ENCODE measurements at places on chromosomes 6 and 20.

DNA sequence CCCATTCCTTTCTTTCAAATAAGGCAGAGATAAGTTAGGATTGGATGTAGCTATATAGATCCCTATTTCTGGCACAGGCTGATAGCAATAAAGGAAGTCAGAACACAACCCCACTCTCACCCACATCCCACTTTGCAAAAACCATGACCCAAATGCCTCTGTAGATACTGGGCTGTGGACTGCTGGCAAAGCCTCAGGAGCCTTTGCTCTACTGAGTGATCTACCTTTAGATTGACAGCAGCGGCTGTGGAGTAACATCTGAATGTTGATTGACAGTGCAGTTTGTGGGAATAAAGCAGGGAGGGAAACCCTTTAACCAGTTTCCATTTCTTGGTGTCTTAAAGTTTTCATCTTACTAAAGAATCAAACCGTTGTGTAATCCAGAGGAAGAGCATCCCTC lies 6.7 kb upstream of the TMEM30A start:
- DNase-seq = no peak

DNA sequence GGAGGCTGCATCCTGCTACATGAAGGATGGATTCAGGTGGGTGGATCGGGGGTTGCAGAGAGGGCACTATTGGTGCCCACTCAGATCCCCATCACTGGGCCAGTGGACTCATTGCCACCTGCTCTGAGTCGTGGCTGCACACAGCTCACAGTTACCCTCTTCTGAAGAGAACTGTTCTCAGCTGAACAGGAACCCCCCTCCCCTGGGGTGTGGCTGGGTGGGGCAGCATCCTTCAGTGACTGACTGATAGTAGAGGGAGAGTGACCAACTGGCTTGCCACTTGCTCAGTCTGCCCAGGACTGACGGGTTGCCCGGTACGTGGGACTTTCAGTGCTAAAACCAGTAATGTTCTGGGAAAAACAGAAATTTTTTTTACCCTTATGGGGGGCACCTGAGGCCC lies 494.0 kb upstream of the CHD6 start:
- no peak for DNase-seq

DNA sequence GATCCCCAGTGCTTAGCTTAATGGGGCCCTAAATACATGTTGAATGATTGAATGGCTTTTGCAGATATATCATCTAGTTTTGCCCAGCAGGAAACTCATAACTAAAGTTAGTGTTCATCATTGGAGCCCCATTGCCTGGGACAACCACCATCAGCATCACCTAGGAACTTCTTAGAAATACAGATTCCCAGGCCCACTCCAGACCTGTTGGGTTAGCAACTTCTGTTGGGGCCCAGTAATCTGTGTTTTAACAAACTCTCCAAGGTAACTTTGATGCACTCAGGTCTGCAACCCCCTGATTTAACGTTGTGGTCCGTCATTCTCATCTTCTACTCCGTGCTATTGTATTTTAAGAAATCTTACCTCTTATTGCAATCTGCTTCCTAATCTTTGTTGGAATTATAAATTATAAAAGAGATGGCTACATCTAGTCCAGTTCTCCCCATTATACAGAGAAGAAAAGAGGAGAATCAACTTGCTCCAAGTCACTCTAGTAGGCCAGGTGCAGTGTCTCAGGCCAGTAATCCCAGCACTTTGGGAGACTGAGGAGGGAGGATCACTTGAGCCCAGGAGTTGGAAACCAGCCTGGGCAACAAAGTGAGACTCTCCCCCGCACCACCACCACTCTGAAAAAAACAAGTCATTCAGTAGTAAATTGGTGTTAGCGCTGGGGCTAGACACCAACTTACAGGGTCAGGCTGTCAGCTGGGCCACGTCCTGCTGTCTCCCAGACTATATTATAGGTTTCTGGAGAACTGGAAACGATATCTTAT lies 13.7 kb downstream of the FOXP4 start:
- DNase-seq = no peak

GRCh38 chr6:130724089-130724488 lies 103.1 kb upstream of the SMLR1 start:
- DNase-seq = no peak

- no peak for DNase-seq
Observed at GRCh38 chr6:106855117-106855516, 119.4 kb downstream of the CD24 start.

DNA sequence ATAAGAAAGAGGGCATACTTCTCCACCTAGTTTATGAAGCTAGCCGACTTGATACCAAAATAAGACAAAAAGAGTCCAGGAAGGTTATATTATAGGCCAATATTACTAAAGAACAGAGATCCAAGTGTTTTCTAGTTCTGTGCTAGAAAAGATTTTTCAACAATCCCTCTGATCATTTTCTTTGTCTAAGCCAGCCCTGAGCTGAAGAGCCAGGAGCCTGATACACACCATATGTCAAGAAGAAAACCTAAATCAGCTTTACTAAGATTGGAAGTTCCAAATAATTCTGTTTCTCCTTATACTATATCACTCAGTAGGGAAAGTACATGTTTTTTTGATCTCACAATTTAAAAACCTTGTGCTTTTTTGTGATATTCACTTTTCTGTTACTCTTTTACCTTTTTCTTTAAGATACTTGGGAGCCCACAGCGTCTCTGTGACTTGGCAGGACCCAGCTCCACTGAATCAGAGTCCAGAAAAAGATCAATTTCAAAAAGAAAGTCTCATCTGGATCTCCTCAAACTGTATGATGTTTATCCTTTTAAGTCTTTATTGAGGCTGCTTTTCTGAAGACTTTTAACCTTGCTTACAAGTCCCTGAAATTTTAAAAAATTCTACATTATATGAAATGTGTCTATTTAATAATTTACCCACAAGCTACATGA lies 43.0 kb upstream of the PBOV1 start:
- DNase-seq = no peak

- DNase-seq = no peak
Observed at GRCh38 chr6:22149501-22150367, 147.1 kb downstream of the PRL start.

- DNase-seq = no peak
Observed at GRCh38 chr6:108839083-108839642, 9.1 kb upstream of the ARMC2 start.

GRCh38 chr20:31861135-31861384 lies 9.3 kb downstream of the DUSP15 start:
- DNase-seq = no peak

- DNase-seq = no peak
Observed at GRCh38 chr6:87848616-87849015, 146.6 kb upstream of the AKIRIN2 start.

- DNase-seq = no peak
Observed at GRCh38 chr20:22526512-22527012, 57.8 kb downstream of the FOXA2 start.

- no peak for DNase-seq
Observed at GRCh38 chr6:9708600-9708999, 706.3 kb downstream of the TFAP2A start.

DNA sequence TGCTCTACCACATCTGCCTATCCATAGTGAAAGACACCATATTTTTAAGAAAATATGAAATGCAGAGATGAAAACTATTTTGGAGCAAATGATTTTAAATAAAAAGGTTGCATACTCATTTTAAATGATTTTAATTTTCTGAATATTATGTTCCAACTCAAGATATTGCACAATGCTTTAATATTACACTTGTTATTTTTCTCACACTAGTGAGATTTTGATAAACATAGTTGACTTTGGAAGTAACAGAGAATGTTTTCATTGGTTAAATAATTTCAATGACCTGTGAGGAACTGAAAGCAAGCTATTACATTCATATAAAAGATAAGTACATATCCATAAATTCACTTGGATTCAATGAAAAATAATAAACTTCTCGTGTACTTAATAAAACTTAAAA lies 7.2 kb upstream of the TMEM30A start:
- DNase-seq = no peak

GRCh38 chr6:149480502-149481280 lies 4.1 kb downstream of the ZC3H12D start:
- DNase-seq = peak; percentile 59

DNA sequence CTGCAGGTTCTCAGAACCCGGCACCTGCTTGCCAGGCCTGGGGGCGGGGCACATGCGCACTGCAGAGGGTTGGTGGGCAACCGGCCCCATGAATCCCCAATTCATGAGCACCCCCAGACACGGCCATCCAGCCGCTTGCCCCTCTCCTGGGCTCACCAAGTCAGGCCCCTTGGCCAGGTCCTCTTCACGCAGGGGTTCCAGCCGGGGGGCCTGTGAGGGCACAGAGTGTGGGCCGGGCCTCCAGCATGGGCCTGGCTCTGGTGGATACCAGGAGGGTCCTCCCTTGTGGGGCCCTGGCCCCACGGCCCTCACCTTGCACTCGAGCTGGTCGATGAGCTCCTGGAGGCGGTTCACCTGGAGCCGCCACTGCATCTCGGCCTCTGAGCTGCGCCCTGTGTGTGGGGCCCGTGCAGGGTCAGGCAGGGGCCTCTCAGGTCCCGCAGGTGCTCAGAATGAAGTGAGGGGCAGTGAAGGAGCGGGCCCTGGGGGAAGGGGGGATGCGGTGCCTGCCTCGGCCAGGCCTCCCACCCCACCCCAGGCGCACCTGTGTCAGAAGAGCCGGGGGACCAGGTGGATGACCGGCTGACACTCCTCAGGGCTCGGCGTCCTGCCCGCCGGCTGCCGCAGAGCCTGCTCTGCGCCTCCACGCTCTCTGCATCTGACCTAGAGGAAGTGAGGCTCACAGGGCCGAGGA lies 2.6 kb upstream of the C20orf144 start:
- DNase-seq = no peak

DNA sequence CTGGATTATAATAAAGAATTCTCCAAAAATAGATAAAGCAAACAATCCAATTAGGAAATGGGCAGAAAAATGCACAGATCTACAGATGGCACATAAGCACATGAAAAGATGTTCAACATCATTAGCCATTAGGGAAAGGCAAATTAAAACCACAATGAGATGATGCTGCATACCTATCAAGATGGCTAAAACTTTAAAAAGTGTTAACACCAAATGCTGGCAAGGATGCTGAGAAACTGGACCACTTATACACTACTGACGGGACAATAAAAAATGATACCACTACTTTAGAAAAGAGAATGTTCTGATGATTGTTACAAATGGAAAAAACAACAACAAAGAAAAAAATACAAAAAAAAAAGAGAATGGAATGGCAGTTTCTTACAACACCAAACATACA lies 26.5 kb downstream of the LCA5 start:
- no peak for DNase-seq

GRCh38 chr6:138371452-138371711 lies 6.3 kb upstream of the SMIM28 start:
- DNase-seq = no peak

GRCh38 chr6:106631346-106631745 lies 2.0 kb downstream of the QRSL1 start:
- DNase-seq = no peak

DNA sequence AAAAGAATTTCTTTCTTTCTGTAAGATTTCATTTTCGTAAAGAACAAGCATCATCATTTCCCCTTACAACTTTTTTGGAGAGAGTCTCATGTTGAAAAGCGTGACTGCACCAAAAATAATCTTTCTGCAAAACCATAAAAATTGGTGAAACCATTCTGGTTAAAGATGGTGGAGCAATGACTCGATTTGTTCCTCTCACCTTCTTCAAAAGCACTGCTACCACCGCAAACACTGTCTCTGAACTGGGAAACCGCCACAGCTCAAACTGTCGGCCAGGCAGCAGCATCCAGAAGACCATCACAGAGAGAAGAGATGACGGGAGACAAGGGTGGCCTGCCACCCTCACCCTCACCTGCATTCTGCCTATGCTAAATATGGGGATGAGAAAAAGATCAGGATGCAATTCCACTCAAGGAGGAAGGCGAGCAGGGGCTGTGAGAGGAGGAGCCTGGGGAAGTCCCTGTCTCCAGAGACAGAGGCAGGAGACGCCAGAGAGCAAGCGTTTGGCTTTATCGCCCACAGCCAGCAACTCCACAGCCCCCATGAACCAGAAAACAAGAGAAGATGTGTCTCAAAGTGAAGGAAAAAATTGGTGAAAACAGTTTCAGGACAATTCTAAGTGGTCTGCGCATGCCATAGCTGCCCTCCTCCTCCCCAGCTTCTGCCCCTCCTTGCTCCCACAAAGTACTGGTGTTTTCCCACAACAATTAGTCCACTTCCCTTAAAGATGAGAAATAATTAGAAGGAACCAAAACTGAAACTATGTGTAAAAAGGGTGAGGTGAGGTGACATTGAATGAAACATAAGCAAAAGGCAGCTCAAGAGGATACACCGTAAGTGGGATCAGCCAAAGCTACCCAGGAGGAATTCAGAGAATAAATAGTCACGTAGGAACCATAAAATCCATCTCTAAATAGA lies 255.5 kb downstream of the KIF16B start:
- no peak for DNase-seq

- no peak for DNase-seq
Observed at GRCh38 chr6:81387163-81387562, 365.3 kb downstream of the TENT5A start.

DNA sequence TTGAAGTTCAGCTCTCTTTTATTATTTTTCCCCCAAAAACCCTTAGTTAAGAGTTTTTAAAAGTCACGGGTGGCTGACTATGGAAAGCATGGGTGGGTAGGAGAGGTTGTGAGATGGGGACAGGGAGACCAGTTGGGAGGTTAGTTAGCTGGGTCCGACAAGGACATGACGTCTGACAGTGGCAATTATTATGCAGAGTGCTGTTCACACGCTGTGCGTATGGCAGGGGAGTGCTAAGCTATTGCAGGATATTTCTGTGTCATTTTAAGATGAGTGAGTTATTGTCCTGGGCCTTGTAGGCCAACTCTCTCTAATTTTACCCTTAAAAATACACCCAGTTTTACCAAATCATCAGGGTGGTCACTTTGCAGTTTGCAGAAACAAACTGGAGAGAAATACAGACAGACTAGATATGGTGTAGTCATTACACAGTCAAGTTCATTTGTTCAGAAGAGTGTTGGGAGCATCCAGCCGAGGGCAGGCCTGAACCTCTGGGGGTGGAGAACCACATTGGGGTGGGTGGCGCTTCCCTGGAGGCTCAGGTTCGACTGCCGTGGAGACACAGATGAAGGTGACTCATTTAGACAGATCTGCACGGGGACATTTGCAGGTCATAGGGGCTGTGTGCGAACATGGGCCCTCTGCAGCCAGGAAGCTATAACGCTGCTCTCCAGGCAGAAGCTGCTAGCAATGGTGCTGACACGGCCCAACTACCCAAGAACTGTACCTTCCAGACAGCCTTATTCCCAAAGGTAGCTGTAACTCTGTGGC lies 307.6 kb downstream of the QKI start:
- DNase-seq = no peak

- no peak for DNase-seq
Observed at GRCh38 chr6:84457276-84457675, 229.8 kb upstream of the CEP162 start.

- no peak for DNase-seq
Observed at GRCh38 chr20:37231947-37232630, 29.5 kb downstream of the GHRH start.

GRCh38 chr6:25250878-25251277 lies 28.3 kb upstream of the CARMIL1 start:
- no peak for DNase-seq

GRCh38 chr20:14553774-14554534 lies 216.5 kb upstream of the FLRT3 start:
- DNase-seq = no peak

DNA sequence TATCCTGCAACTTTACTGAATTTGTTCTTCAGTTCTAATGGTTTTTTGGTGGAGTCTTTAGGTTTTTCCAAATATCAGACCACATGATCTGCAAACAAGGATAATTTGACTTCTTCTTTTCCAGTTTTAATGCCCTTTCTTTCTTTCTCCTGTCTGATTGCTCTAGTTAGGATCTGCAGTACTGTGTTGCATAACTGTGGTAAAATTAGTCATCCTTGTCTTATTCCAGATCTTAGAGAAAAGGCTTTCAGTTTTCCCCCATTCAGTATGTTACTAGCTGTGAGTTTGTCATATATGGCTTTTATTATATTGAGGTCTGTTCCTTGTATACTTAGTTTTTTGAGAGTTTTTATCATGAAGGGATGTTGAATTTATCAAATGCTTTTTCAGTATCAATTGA lies 4.3 kb downstream of the MICA start:
- no peak for DNase-seq

Data from CD4-positive, CD25-positive, alpha-beta regulatory T cell (primary cell).